ENCODE measurements at places on chromosomes 3 and 15.
A peak's percentile ranks its signal among the peaks of the same experiment; 100 is the strongest.

- no peak for DNase-seq
These were observed 55.7 kb downstream of the PCCB start for GRCh38 chr3:136305879-136306278.

DNA sequence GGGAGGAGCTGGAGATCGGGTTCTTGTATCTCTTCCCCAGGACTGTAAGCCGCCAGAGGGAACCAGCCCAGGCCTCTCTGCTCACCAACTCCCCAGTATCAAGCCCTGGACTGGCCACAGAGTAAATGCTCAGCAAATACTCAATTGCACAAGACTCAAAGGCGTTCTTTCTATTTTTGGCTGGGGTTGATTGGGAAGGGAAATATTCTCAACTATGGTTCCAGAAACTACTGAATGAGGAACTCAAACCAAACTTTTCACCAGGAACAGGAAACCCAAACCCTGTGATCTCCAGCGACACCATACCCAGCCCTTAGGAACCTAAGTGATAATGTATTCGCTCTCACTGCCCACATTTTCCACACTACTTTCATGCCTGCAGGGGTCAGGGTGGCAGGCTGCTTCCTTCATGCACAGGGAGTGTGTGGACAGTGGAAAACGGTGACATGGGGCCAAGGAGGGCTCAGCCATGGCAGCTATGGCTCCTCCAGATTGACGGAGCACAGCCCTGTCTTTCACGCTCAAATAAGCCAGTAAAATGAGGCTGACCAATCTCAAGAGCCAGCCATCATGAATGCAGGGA lies 124.7 kb upstream of the RAD18 start:
- no peak for DNase-seq

DNA sequence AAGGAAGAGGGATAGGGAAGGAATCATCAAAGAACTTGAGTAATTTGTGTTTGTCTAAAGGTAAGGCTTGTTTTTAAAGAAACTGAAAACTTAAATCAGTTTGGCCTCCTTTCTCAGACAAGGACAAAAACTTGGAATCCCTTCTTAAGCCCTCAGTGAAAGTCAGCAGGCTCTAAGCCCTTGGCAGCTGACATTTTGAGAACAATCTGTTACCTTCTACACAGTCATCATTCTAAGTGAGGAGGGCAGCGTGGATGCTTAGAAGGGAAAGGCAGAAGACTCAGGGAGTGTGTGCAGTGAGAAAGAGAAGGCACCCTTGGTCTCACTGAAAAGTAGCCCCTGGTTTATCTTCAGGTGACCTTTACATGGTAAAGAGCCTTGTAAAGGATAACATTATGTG lies 10.8 kb downstream of the HSPBAP1 start:
- no peak for DNase-seq

DNA sequence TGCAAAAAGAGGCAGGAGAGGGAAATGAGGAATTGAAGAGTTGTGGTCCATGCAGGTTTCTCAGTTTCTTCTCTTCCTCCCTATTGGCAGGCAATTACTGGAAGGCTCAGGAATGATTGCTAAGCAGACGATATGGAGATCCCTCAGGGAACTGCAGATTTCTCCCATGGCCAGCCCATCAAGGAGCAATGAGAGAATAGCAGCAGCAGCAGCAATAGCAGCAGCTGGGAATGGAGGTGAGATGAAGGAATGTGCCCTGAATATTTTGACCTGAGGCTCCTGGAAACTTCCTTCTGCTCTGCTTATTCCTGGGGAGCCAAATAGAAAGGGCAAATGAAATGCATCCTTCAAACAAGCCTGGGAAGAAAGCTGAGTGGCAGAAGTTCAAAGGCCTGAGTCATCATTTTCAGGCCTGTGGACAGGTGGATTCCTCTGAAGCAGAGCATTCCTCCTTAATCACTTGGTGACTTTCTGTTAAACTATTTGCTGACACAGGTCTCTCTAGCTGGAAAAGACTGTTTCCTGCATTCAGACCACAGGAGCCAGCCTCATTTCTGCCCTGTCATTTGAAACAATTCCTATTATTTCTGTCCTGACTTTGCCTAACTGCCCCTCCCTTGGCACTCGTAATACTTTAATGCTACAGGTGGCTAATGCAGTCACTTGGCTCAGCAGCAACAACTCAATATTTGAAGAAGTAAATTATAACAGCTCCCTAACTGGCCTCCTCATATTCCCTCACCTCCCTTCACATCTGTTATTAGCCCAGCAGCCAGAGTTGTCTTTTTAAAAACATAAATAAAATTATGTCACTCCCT lies 146.9 kb upstream of the GADL1 start:
- DNase-seq: no peak

- no peak for DNase-seq
These were observed 390.9 kb upstream of the ADAMTS9 start for GRCh38 chr3:65078748-65079147.

DNA sequence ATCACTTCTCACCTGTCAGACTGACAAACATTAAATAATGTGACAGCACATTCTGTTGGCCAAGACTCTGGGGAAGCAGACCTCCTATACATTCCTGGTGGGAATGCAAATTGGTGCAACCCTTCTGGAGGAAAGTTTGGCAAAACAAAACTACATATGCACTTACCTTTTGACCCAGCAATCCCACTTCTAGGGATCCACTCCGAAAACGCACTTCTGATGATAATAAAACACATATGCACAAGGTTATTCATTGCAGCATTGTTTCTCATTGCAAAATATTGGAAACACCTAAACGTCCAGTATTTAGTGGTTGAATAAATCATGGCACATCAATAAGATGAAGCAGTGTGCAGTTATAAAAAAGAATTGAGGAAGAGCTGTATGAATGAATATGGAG lies 145.5 kb upstream of the ABHD17C start:
- DNase-seq: no peak

DNA sequence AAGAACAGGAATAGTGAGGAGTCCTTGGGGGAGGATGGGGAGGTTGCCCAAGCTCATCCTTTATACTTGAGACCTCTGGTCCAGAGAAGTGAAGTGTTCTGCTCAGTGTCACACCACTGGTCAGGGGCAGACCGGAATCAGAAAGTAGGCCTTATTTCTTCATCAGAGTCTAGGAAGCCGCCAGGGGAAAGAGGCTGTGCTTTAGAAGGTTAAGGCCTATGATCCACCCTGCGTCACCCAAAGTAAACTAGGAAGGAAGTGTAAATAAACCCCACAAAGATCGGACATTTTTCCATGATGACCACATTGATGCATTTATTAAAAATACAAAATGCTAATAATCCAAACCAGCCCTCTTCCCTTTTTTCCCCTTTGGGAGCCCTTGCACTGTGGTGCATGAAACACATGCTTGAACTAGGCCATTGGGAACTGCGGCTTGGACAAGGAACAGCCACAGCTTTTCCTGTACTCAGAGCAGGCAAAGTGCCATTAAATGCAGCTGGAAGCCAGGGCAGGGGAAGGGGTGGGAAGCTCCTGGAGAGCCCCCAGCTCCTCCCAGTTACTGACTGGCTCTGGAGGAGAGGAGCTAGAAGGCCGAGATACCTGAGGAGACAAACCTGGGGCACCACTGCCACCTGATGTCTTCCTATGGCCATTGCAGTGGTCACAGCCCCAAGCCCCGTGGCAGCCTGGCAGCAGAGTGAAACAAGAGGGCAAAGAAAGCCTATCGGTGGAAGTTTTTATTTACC lies 37.0 kb downstream of the CDC25A start:
- DNase-seq: peak; percentile 44

DNA sequence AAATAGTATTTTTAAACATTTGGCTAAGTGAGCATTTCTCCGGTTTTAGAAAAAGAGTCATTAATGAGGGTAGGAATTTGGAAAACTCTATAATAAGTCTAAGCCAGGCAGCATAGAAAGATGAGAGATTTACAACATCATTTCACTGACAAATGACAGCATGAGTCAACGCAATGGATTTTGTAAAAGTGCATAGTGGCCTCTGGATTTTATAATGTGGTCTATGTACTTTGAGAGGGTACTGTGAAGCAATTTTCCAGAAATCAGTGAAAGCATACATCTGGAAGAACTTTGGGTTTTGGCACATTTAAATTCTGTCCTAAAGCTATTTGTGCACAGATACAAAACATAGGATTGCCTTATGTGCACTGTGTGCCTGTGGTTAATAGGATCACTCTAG lies 130.8 kb upstream of the CCNL1 start:
- no peak for DNase-seq

GRCh38 chr15:82552861-82553260 lies 12.6 kb upstream of the RPS17 start:
- DNase-seq: no peak

DNA sequence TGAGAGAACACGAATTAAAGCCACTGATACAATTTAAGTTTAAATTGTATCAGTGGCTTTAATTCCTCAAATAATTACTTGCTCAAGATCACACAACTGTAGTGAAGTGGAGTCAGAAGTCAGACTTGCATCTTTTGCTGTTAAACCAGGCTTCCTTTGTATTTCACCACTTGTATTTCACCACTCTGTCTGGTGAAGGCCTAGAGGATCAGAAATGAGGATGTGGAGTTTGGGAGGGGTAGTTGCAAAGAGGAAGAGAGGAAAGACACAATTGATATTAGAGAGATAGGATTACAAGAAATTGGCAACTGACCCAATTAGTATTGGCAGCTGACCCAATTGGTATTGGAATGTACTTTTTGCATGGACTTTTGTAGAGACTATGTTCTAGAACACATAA lies 288.1 kb upstream of the GPR149 start:
- no peak for DNase-seq

DNA sequence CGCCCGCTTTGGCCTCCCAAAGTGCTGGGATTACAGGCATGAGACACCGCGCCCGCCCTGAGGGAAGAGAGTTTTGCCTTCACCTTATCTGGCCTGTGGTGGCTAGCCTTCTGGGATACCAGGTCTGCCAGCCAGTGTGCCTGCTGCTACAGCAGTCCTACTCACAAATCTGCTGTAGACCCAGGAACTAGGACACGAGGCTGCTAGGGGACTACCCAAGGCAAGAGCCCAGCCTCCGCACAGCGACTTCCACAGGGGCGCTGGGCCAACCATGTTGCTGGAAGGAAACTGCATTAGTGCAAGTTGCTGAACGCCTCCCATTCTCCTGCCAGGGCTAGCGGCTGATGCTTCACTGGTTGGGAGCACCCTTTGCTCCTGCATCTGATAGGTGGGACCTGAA lies 53.7 kb downstream of the DHX30 start:
- DNase-seq: no peak

- DNase-seq: peak; percentile 30
These were observed 82.2 kb downstream of the C3orf70 start for GRCh38 chr3:185070491-185071286.

GRCh38 chr3:155960060-155960459 lies 89.6 kb downstream of the GMPS start:
- DNase-seq: no peak

DNA sequence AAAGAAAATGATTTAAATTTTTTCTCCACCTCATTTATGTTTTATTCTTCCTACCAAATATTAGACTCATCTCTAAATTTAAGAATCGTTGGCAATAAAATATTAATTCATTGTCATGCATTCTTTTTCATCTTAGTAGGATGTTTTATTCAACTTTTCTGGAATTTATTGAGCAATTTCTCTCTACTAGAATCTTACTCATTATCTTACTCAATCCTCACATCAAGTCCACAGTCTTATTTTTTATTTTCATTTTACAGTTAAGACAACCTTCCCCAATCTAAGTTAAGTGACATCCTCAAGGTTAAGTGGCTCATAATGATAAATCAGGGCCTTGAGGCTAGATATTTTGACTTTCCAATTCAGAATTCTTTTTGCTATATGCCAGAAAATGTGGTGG lies 15.9 kb upstream of the ALDH1A2 start:
- DNase-seq: no peak

- no peak for DNase-seq
These were observed 189.3 kb upstream of the TSC22D2 start for GRCh38 chr3:150218841-150219240.

DNA sequence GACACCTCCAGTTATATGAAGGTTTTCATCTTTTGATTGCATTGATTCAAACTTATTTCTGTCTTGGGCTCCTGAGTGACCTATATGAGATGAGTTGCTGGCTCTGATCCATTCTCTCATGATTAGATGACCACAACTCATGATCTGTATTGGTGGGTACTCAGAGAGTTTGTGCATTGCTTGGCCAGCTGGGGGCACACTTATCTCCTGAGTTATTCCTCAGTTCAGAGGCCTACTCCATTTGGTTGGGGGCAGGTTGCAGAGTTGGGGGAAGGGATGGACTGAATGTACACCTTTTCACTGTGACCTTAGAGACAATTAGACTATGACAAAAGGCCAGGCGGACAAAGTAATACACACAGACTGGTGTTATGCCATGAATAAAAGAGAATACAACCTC lies 166.2 kb upstream of the SEMA6D start:
- DNase-seq: peak; percentile 2

DNA sequence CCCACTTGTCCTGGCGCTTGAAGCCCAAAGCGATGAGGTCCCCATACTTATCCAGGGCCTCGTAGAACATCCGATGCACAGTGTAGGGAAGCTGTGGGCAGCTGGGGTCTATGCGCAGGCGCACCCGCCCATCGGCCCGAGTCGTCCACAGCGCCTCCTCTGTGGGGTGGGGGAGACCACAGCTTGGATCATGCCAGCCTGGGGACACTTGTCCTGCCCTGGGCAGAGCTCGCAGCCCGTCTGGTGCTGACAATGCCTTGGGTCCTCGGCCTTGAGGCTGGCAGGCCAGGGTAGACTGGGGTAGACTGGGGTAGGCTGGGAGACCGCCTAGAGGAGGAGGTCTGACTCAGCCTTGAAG lies 39.8 kb downstream of the ACSBG1 start:
- no peak for DNase-seq

GRCh38 chr3:146640955-146641867 lies 36.1 kb upstream of the PLSCR5 start:
- DNase-seq: peak; percentile 79

GRCh38 chr3:153284282-153284938 lies 122.4 kb downstream of the RAP2B start:
- DNase-seq: peak; percentile 69

DNA sequence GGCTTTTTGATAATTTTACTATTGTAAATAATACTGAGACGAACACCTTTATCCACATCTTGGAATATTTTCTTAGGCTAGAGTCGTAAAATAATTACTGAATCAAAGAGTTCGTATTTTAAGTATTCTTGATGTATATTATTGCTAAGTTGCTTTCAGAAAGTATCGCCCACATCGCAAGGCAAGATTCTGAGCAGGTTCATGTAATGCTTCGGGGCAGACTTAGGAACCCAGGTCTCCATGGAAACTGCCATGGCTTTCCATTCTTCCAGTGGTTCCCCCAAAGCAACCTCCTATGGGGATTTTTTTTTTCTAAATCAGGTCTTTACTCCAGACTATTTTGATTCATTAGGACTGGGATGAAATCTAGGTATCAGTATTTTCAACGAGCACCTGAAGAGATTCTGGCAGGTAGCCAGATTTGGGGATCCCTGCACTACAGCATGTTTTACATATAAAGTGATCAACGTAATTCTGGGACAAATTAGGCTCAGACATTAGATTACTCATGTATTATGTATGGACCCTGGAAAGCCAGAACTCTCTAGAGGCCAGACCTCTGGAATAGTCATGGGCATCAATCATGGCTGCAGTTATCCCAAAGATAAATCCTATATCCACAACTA lies 86.5 kb downstream of the B3GNT5 start:
- DNase-seq: peak; percentile 58
